ENCODE measurements at places on chromosomes 2 and 18.

- no peak for DNase-seq
Observed at GRCh38 chr2:183995632-183996031, 602.7 kb upstream of the ZNF804A start.

DNA sequence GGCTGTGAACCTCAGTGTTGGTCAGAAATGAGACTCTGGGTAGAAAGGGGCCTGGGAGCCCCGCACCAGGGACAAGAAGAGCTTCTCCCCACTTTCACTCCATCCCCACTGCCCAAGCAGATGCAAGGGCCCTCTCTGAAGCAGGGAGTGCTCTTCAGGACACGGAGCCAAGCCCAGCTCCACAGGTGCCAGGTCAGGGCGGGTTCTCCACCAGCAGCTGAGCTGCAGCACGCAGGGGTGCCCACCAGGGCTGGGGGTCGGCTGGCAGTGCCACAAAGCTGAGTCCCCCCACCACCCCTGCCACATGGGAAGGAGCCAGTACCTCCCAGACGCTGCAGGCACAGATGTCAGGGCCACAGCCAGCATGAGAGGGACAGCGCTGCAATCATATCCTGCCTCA, 106.2 kb downstream of the INHBB start:
- no peak for DNase-seq

GRCh38 chr2:207243601-207244000, 77.9 kb upstream of the KLF7 start:
- DNase-seq = no peak

DNA sequence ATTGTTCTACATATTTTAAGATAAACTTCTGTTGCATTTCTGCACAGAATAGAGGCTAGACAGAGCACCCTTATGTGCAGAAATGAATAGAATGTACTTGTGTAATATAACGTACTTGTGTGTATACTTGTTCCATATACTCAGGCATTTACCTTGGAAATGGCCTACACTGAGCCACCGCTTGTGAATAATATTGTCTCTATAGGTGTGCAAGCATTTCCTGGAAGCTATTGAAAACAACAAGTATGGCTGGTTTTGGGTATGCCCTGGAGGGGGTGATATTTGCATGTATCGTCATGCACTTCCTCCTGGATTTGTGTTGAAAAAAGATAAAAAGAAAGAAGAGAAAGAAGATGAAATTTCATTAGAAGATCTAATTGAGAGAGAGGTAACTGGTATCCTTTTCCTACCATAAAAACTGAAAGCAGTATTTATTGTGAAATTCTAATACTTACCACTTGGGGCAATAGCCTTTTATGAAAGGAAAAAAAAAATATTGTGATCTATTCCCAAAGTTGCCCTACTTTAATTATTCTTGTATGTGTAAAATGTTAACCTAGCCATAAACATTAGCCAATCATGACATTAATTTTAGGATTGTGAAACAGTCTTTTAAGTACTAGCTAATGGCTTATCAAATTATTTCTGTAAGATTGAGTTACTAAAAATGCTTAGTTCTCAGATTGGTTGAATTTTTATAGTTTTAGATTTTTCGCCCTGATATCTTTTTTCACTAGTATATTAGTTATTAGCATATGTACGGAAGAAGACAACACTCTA, 18.0 kb downstream of the ZC3H15 start:
- DNase-seq = no peak

- no peak for DNase-seq
Observed at GRCh38 chr2:37676274-37676673, 4.8 kb upstream of the CDC42EP3 start.

- DNase-seq = no peak
Observed at GRCh38 chr18:55114876-55115275, 155.6 kb upstream of the CCDC68 start.

- no peak for DNase-seq
Observed at GRCh38 chr2:225122007-225122406, 79.7 kb upstream of the DOCK10 start.

- DNase-seq = no peak
Observed at GRCh38 chr2:186724736-186725135, 30.9 kb downstream of the FAM171B start.

- DNase-seq = no peak
Observed at GRCh38 chr2:160367887-160368286, 125.7 kb downstream of the RBMS1 start.

GRCh38 chr2:176677746-176678265, 408.6 kb downstream of the MTX2 start:
- DNase-seq = no peak

Data from CD4-positive, alpha-beta T cell treated with Interleukin-6 at 100 ng/mL for 8 hours (primary cell).